GM12878 (cell line): ENCODE measurements at places on chromosomes 1 and 21.

DNA sequence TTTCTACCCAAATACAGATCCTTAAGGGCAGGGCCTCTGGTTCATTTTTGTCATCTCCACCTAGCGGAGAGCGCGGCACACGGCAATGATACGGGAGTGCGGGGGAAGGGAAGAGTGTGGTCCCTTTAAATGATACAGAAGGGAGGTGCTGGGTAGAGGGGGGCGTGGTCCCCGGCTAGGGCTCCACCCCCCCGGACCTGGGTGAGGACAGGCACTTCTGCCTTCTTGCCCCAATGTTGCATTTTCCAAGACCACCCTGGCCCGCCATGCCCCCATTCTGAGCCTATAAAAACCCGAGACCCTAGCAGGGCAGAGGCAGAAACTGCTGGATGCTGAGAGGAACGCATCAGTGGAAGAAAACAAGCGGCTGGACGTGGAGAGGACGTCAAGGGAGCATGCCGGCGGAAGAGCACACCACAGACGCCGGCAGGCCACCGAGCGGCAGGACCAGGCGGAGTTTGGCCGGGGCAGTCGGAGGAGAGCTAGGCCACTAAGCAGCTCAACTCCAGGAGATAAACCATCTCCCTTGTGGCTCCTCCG, 30.0 kb downstream of the LRRC3 start:
- DNase-seq: no peak

GRCh38 chr1:226479474-226479873, 69.1 kb upstream of the STUM start:
- no peak for DNase-seq

DNA sequence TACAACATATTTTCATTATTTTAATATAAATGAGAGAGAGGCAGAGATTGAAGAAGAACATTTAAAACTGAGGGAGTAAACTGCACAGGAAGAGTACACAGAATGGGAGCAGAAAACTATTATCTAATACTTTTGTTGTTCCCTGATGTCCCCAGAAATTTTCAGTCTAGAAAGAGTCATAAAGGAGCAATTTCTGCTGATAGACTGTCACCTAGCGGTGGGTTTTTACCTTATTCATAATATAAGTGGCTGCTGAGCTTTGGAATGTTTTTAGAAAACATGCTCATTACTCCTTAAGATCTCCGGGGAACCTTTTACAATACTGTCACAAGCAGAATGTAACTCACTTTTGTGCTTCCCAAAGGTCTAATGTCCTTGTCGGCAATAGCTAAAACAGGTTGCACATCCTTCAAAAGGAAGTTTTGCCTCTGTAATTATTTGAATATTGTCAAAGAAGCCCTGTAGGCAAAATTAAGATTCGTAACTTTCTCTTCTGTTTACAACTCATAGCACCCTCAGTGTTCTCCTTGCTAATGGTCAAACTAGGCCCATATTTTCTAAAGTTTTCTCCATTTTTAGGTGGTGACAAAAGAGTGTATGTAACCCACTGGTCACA, 4.9 kb upstream of the NPL start:
- no peak for DNase-seq

- DNase-seq: no peak
Observed at GRCh38 chr1:92797297-92797696, 12.4 kb upstream of the EVI5 start.

- no peak for DNase-seq
Observed at GRCh38 chr1:181643631-181644030, 160.3 kb downstream of the CACNA1E start.

DNA sequence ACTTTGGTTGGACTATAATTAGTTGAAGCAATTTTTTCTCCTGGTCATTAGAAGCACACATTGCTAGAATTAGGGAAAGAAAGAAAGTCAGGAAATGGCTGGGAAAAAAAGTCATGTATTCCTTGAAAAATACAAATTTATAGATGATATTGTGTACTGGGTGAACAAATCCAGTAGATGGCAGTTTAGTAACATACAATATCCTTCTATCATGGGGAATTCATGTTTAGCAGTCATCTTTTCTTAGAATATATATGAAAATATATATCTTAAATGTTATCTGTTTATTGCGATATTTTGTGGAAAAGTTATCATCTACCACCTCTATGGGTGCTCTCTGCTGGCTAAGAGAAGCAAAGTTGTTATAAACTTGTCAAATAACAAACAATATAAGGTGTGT, 13.1 kb upstream of the ZRANB2 start:
- DNase-seq: no peak

DNA sequence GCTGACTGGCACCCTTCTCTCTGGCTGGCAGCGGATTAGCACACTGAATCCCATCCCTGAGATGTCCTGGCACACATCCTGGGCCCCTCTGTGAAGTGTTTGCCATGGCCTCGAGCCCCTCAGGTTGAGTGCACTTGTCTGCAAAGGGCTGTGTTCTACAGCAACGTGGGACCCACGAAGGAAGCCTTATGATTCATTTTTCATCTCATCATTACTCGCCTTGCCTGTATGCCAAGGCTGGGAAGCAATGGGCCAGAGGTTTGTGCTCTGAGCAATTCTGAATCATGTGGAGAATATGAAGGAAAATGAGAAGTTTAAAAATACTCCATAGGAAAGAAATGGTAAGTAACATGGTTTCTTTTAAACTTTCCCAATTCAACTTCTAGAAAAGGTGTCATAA, 124.8 kb upstream of the LMO4 start:
- no peak for DNase-seq
